CD4-positive, alpha-beta memory T cell (primary cell): ENCODE measurements at places on chromosomes 1 and 21.

GRCh38 chr1:93362237-93362636 lies 16.5 kb downstream of the DR1 start:
- DNase-seq: no peak
- H3K4me1 ChIP-seq: peaks cover 47% of the 10 kb centered on the region
- H3K36me3 ChIP-seq: peaks cover 19% of the 10 kb centered on the region
- H3K4me3 ChIP-seq: no peak overlapping the region
- H3K27ac ChIP-seq: no peak overlapping the region
- no peaks in the 10 kb centered on the region for H3K27me3 ChIP-seq

DNA sequence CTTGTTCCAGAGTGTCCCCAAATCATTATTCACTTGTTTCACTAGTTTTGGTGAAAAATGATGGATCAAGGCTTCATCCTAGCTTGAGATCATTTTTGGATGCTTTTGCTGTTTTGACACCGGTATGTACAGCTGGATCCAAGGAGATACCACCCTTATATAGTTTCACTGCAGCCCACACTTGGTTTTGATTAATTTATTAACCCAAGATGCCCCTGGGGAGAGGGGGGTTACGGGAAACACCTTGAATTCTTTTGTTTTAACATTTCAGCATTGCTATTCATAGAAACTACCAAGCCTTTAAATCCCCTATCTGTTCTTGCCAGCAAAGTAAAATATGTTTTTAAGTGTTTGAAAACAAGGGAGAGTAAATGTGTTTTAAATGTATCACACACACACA lies 457.7 kb upstream of the RUNX1 start:
- H3K4me1 ChIP-seq: peaks cover 19% of the 10 kb centered on the region
- H3K36me3 ChIP-seq: no peaks in the 10 kb centered on the region
- DNase-seq: no peak
- H3K27ac ChIP-seq: no peak overlapping the region

DNA sequence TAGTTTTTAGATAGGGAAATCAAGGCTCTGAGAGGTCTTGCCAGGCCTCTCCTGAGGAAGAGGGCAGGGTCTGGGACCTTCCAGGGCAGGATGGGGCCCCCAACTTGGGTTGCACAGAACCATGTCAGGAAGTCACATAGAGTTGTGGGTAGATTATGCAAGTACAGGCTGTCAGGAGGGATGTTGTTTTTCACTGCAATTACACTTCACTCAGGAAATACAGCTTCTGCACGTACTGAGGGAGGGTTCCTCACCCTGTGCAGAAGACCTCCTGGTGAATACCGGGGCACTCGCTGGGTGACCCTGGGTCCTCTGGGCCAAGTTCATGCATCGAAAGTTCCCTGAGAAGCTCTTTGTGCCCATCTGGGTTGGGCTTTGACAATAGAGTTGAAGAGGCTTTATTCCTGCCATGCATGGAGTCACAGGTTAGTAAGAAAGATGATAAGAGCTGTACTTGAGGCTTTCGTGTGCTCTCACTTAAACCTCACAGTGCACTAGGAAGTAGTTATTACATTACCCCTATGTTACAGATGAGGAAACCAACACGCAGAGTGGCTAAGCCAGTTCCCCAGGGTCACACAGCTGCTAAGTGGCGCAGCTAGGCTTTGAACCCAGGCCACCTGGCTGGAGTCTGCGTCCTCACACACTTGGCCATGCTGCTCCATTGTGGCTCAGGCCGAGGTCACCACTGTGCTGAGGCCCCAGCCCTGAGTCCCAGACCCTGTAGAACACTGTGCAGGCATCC lies 16.2 kb upstream of the TNFRSF1B start:
- H3K27ac ChIP-seq: peak overlapping the region; percentile 51
- peak overlapping the region; percentile 17 for H3K4me3 ChIP-seq
- no peaks in the 10 kb centered on the region for H3K27me3 ChIP-seq
- H3K36me3 ChIP-seq: no peaks in the 10 kb centered on the region
- peak; percentile 57 for DNase-seq

- H3K36me3 ChIP-seq: peaks cover 9% of the 10 kb centered on the region
- no peak overlapping the region for H3K4me3 ChIP-seq
- no peak overlapping the region for H3K27ac ChIP-seq
- DNase-seq: no peak
- H3K27me3 ChIP-seq: no peaks in the 10 kb centered on the region
These were observed 82.6 kb downstream of the OLFML2B start for GRCh38 chr1:161940866-161941591.

- H3K36me3 ChIP-seq: peaks cover 12% of the 10 kb centered on the region
- peak overlapping the region; percentile 70 for H3K4me3 ChIP-seq
- H3K27me3 ChIP-seq: no peaks in the 10 kb centered on the region
- peak overlapping the region; percentile 52 for H3K27ac ChIP-seq
- peaks cover 13% of the 10 kb centered on the region for H3K4me1 ChIP-seq
These were observed 576 bp downstream of the ZFP69 start for GRCh38 chr1:40477678-40478053.
